ENCODE measurements at places on chromosomes 4 and X.
A peak's percentile ranks its signal among the peaks of the same experiment; 100 is the strongest.

- H3K27me3 ChIP-seq = no peaks in the 10 kb centered on the region
- H3K4me3 ChIP-seq = no peak overlapping the region
- DNase-seq = no peak
- H3K4me1 ChIP-seq = no peaks in the 10 kb centered on the region
Measured at GRCh38 chr4:1509366-1509765, 103.1 kb upstream of the NKX1-1 start.

GRCh38 chrX:275476-275966 is 5.7 kb upstream of the PLCXD1 start:
- H3K27me3 ChIP-seq = no peaks in the 10 kb centered on the region
- H3K4me3 ChIP-seq = peak overlapping the region; percentile 68
- H3K4me1 ChIP-seq = peaks cover 3% of the 10 kb centered on the region

DNA sequence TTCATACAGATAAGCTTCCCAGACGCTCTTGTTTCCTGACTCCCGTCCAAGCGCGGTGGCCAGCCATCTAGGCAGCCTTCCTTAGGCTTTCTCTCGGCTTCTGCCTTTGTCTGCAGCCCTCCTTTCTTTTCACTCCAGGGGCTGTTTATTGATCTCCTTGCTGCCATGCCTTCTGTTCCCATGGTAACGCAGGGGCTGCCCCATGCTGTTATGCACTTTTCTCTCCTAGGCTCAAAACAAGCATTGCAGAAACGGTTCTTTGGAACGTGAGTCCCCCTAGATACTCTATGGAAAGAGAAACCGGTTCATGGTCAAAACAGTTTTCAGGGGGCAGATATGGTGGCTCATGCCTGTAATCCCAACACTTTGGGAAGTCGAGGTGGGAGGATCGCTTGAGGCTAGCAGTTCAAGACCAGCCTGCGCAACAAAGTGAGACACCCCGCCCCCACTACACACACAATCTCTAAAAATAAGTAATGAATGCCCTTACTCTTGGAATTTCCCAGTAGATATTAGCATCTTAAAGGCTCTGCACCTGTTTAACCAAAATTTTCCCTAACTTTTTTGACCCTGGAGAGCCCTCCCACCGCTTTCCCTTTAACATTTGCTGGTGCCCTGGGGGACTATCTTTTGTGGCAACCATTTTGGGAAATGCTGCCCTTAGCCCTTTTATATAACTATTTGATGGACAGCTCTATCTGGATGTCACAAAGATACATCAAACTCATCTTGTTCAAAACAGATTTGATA is 53.9 kb upstream of the ZNF157 start:
- DNase-seq = no peak
- H3K4me3 ChIP-seq = peak overlapping the region; percentile 51
- no peaks in the 10 kb centered on the region for H3K4me1 ChIP-seq

DNA sequence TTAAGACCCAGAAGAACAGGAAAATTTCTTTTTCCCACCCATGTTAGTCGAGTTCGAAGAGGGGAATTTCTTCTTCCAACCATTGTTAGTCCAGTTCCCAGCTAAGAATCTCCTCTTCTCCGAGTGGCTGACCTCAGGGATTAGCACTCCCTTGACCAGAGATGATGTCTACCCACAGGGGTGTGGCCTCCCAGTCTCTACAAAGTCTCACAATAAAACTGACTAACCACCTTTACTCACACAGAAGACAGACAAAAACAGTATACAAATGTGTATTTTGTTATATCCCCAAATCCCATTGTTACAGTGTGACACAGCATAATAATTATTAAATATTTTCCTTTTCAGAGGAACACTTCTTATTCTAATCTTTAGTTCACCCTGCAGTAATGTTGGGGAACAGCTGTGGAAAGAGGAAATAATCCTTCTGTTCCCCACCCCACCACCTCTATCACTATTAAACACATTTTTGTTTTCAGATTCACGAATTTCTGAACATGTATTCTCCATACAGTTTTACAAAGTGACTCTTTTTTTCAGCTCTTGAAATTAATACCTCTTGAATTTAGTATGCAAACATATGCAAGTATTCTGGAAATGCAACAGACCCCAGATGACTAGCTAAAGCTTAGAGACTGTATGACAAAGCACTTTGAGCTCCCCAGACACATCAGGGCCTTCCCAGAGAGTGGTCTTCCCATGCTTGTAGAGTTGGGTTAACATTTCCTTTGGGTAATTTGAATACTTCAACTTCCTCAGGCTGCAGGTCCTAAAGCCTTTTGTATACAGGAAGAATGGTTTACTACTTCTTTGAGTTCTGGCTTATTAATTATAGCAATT is 62.5 kb upstream of the NFKB1 start:
- DNase-seq = no peak
- peaks cover 8% of the 10 kb centered on the region for H3K4me1 ChIP-seq
- no peak overlapping the region for H3K27ac ChIP-seq

DNA sequence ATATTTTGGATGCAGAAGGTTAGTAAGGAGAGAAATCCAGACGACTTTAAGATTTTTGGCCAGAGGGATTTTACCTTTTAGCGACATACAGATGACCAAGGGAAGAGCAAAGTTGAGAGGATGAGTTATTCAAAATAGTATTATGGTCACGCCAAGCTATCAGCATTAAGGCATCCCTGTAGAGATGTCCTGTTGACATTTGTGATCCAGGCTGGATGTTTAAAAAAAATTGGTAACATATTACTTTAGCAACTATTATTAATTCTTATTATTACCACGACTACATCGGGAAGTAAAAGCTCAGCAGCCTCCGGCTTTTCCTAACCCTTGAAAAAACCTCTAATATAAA is 562 bp upstream of the OSTC start:
- DNase-seq = no peak
- H3K4me3 ChIP-seq = peak overlapping the region; percentile 83
- H3K27ac ChIP-seq = no peak overlapping the region
- H3K27me3 ChIP-seq = no peaks in the 10 kb centered on the region
- H3K36me3 ChIP-seq = no peaks in the 10 kb centered on the region

DNA sequence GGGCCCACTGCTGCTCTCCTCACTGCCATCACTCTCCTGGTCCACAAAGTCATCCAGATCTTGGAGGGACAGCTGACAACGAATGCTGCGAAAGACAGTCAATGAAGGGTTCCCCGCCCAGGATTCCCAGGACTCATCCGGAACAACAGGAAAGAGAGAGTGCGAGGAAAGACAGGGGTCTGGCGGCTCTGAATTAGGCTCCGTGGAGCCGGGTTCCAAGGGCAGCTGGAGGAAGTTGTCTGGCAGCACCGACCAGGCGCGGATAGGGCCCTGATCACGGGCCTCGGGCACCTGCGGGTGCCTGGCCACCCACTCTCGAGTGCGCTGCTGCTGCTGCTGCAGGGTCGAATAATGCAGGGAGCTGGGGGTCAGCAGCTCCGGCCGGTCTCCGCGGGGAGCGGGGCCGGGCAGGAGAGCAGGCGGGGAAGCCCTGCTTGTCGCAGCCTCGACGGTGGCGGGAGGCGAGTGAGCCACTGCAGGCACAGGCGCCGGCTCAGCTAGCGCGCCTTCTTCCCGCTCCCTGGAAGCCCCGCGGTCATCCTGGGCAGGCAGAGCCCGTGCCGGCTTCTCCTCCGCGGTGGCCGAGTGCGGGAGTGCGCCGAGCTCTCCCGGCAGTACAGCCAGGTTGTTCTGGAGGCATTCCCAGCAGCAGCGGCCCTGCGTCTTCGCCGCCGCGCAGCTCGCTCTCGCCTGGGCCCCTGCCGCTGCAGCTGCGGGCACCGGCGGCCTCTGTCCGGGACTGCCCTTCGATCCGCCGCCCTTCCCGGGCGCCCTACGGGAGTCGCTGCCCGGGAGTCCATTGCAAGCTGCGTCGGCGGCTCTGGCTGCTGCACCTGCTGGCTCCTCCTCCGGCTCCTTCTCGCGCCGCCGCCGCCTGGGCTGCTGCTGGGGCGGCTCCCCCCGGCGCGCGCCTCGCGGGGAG is 1.1 kb downstream of the SOWAHB start:
- H3K36me3 ChIP-seq = no peaks in the 10 kb centered on the region
- DNase-seq = no peak
- no peak overlapping the region for H3K27ac ChIP-seq
- H3K4me1 ChIP-seq = no peaks in the 10 kb centered on the region
- H3K27me3 ChIP-seq = no peaks in the 10 kb centered on the region

- DNase-seq = no peak
- H3K4me3 ChIP-seq = no peak overlapping the region
Measured at GRCh38 chrX:69019073-69019890, 146.0 kb downstream of the PJA1 start.
